ENCODE measurements at places on chromosomes 2 and 18.

GRCh38 chr2:223589901-223590300 lies 12.3 kb downstream of the SCG2 start:
- DNase-seq: no peak

- DNase-seq: no peak
Observed at GRCh38 chr2:107338059-107338458, 452.1 kb upstream of the ST6GAL2 start.

DNA sequence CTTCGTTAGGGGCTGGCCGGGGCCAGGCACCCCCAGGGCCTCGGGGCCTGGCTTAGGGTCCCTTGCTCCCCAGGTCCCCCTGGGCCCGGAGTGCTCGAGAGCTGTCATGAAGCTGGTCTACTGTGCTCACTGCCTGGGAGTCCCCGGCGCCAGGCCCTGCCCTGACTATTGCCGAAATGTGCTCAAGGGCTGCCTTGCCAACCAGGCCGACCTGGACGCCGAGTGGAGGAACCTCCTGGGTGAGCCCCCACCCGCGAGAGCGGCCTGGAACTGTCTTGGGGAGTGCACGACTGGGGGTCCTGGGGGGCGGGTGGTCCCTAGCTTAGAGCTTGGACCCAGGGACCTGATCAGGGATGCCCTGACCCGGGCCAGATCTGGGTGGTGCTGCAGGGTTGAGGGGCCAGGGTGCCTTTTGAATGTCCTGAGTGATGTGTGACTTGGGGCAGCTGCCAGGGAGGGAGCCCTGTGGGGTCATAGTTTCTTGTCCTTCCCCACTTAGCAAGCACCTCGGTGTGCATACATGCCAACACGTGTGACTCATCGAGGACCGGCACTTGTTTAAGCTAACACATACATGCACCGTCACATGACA lies 27.9 kb downstream of the GPC1 start:
- no peak for DNase-seq

- DNase-seq: no peak
Observed at GRCh38 chr18:26909599-26910290, 44.2 kb upstream of the AQP4 start.

GRCh38 chr2:28681158-28681571 lies 70.5 kb upstream of the PPP1CB start:
- DNase-seq: no peak

- DNase-seq: no peak
Observed at GRCh38 chr2:224094413-224094812, 55.3 kb upstream of the SERPINE2 start.

GRCh38 chr2:222532315-222532714 lies 108.0 kb downstream of the SGPP2 start:
- no peak for DNase-seq

DNA sequence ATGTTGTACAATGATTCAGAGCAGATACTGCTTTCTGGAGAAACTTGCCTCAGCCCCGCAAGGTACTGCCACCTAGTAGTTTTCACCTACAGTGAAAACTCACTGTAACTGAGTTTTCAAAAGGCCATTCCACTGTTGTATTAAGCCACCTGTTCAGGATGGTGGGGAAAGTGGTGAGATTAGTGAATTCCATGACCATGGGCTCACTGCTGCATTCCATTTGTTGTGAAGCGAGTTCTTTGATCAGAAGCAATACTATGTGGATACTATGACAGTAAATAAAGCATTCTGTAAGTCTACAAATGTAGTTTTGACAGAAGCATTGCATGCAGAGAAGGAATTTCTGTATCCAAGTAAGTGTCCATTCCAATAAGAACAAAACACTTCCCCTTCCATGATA lies 113.6 kb downstream of the LAMA3 start:
- DNase-seq: no peak

- no peak for DNase-seq
Observed at GRCh38 chr2:147222506-147222905, 622.3 kb upstream of the ACVR2A start.

GRCh38 chr2:39508198-39508597 lies 71.1 kb upstream of the MAP4K3 start:
- DNase-seq: no peak

GRCh38 chr18:64245126-64245861 lies 96.4 kb upstream of the LINC00305 start:
- DNase-seq: no peak

DNA sequence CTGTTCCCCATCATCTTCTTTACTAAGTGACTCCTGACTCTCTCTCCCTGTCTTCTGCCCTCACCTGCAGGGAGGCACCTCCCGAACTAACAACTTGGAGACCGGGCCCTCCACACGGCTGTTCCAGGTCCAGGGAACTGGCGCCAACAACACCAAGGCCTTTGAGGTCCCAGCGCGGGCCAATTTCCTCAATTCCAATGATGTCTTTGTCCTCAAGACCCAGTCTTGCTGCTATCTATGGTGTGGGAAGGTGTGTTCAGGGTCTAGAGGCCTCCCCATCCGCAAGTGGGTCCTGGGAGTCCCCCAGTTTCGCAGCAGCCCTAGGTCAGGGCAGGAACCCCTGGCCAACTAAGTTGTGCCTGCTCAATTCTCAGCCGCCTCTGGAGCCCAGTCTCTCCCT lies 15.5 kb downstream of the VIL1 start:
- no peak for DNase-seq

DNA sequence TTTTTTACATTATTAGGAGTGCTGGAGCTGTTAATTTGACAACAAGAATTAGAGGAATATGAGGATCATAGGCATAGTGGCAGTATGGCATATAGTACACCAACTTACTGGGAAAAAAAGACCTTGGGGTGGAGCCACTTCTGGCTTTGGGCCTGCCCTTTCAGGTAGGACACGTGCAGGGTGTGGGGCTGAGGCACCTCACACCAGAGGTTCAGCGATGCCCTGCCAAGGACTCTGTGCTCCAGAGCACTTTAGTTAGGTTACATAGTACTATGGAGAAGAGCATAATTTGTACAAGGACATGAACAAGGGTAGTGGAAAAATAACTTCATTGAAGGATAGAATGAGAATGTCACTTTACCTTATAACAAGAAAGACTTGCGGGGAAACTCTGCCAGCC lies 77.1 kb upstream of the CD302 start:
- DNase-seq: no peak

DNA sequence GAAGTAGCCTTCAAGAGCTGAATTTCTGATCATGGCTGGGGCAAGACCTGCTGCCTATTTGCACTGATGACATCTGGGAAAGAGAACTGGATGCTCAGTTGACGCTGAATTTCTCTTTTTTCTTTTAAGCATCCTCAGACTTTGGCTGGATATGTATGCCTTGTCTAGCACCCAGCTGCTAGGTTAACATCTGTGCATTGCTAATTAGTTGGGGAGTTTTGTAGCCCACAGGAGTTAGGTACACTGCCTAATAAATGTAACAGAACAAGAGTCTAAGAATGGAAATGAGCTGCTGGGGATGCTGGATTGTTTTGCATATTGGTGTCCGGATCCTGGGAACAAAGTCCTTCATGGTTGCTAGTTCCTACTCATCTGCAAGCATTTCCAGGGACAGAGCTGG lies 40.9 kb upstream of the STPG4 start:
- DNase-seq: no peak

- no peak for DNase-seq
Observed at GRCh38 chr18:41617647-41618046, 337.4 kb upstream of the PIK3C3 start.

- no peak for DNase-seq
Observed at GRCh38 chr18:3753106-3753505, 303.1 kb downstream of the TGIF1 start.

GRCh38 chr18:34221971-34222306 lies 2.8 kb downstream of the NOL4 start:
- DNase-seq: no peak

- no peak for DNase-seq
Observed at GRCh38 chr2:200616193-200616592, 30.4 kb downstream of the AOX1 start.

- no peak for DNase-seq
Observed at GRCh38 chr2:101173707-101174295, 22.6 kb upstream of the TBC1D8 start.

DNA sequence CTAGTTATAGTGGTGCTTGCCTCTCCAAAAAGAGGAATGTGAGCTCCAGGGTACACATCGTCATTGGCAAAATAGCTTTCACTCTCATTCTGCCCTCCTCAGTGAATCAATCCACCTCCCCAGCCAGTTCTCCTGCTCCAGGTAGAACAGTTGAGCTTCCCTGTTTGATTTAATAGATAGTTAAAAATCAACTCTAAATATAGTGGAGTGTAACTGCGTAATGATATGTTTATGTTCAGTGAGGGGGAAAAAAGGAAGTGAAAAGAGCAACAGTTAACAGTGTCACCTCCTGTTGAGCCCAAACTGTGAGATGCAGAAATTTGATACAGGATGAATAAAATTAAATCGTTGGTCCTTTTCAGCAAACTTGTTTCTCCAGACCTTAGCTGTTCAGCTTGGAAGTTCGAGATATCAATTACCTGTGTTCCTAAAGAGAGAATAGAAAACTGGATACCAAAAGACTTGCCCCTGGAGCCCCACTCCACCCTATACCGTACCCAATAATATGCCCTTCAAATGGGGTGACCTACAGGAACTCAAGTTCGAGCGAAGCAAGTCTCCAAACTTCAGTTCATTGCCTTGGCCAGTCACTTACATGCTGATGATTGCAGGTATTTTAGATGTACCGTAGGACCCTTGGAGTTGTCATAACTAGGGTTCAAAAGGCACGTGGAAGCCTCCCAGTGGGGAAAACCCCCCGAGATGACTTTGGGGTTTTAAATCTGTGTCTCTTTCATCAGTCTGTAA lies 708.4 kb downstream of the RNF144A start:
- no peak for DNase-seq

GRCh38 chr2:232438951-232439757 lies 16.8 kb upstream of the ALPI start:
- DNase-seq: peak; percentile 20

DNA sequence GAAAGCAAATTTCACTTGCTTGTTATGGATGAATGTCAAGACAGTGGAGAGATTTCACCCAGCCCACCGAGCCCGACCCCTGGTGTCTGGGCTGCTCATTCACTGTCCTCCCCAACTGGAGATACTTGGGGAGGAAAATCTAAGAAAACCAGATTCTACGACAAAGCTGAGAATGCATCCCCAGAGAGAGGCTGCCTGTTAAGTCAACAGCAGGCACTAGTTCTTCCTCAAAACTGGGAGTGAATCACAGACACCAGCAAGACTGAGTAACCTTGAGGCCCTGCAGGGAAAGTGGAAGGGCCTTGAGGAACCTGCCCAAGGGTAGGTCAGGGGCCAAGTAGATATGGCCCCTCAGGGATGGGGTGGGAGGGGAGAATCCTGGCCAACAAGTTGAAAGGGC lies 34.2 kb upstream of the MLPH start:
- DNase-seq: no peak

DNA sequence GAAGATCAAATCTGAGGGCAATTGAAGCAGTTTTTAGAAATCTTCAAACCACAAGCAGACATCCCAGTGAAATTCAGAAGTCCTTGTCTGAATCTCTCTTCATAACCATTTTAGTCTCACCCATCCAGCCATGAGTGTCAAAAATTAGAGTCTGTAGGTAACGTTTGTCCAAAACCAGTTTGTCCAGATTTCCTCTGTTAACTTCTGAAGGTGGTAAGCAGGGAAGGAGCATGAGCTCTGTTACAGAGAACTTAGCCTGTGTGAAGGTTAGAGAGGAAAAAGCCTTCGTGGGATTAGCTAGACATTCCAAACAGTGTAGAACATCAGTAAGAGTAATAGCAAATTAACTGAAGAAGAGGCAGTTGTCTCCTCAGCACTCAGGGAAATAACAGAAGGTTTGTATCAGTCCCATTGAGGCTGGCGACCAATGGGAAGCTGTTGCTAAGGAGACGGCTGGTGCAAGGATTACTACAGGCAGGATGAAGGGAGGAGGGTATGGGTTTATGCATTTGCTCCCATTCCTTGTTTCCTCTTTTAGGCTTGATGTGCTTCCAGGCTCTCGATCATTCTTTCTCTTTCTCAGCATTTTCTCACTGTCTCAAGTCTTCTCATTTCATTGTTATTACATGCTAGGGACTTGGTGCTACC lies 8.7 kb upstream of the GPR155 start:
- no peak for DNase-seq

DNA sequence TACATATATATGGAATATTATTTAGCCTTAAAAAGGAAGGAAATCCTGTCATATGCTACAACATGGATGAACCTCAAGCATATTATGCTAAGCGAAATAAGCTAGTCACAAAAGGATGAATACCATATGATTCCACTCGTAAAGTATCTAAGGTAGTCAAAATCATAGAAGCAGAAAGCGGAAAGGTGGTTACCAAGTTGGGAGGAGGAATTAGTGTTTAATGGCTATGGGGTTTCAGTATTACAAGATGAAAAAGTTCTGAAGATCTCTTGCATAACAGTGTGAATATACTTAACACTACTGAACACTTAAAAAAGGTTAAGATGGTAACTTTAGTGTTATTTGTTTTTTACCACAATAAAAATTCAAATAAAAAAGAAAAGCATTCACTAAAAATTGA lies 99.0 kb downstream of the MGAT5 start:
- no peak for DNase-seq

GRCh38 chr2:73203055-73203681 lies 794 bp downstream of the NOTO start:
- no peak for DNase-seq

DNA sequence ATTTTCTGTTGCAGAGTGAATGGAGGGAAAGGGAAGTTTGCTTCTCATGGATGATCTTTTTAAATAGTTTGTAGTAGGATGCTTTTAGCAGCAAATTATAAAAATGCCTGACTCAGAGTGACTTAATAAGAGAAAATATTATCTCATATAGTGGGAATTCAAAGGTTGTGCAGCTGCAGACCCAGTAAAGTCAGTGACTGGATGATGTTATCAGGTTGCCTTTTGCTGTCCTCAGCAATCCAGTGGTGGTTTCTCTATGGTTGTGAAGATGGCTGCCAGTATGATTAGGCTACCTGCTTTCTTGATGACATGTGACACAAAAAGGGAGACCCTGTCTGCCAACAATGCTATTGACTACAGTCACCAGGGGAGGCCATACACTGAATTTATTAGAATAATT lies 184.8 kb downstream of the DIS3L2 start:
- no peak for DNase-seq

DNA sequence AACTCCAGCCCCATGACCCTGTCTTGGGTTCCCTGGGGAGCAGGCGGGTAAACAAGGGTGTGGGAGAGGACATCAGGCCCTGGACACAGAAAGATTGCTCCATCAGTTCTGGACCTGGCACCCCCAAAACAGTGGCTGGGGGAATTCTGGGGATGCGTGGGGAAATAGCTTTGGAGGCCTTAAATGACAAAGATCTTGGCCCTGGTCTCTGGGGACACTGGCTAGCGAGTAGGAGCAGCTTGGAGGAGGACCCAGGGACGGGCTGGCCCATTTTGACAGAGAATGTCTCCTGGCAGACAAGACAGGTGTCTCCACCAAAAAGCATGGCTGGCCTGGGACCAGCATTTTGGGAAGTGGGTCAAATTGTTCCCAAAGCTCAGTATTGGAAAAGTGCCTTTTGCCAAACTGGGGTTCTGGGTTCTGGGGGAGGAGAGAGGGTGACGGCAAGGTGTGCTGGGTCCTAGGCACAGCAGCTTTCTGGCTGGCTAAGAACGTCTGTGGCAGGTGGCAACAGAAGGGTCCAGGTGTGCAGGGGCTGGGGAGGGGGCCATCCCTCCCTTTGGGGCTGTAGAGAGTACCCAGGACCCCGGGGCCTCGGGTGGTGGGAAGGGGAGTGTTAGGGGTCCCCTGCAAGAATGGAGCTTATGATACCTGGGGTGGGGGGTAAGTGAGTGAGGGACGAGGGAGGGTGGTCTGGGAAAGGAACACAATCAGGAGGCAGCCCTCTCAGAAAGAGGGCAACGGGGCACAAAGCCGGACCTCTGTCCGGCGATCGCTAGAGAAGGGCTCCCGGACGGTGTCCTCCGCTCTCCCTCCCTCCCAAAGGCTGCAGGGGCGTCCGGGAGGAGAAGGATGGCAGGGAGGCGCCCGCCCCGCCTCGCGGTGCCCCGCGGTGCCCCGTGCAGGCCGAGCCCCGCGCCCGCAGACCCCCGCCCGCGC lies 556 bp downstream of the CYRIA start:
- no peak for DNase-seq
